Colonic mucosa (tissue), 4 donors: ENCODE measurements at places on chromosomes 16 and 17.

GRCh38 chr16:88595921-88596320, 25.7 kb downstream of the ZC3H18 start:
- DNase-seq, result no peak

DNA sequence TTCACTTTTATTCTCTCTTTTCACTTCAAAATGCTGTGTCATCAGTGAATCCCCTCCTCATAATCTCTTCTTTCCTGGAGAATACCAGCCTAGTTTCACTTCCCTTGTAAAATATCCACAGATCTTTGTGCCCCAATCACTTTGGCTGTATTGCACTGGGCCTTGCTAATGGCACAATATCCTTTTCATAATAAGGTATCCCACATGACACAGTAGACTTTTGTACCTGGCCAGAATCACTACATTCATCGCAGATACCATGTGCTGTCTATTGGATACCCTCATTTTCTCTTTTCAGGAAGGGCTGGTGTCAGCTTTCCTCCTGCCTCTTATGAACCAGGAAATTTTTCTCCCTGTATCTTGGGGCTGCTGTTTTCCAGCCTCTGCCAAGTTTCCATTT, 25.7 kb upstream of the TOX3 start:
- no peak for DNase-seq

DNA sequence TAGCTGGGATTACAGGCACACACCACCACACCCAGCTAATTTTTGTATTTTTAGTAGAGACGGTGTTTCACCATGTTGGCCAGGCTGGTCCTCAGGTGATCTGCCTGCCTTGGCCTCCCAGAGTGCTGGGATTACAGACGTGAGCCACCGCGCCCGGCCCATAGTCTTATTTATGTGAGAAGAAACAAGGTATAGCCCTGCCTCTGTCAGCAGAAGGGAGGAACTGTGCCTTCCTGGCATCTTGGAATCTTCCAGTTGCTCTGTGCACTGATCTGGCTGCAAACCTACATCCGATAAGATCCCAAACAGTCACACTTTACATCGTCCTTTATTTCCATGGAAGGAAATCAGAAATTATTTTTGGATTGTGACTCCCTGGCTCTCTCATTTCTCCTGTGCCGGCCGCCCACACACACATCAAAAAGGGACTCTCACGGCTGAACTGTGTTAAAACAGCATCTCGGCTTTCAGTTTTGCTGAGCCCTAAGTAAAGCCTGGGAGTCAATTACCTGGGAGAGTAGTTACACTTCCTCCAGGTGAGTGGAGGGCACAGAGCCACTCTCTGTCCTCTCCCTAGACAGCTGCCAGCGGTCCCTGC, 23.3 kb downstream of the WIPI1 start:
- DNase-seq, result no peak

DNA sequence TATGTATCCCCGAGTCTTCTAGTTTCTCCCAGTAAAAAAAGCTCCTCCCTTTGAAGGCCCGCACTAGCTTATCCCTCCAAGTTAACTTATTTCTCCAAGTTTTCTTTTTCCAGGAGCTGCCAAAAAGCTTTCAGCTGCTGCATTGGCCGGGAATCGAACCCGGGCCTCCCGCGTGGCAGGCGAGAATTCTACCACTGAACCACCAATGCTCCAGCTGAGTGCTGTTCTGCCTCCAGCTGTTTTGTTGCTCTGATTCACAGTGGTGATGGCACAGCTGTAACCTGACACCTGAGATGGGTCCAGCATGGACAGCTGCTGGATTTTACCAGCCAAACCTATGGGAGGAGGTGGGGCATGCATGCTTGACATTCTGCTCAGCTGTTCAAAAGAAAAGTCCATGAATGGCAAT, 22.1 kb downstream of the VAC14 start:
- DNase-seq, result peak; percentile 48

- DNase-seq, result no peak
Observed at GRCh38 chr16:52376676-52377280, 170.2 kb downstream of the TOX3 start.

GRCh38 chr16:19851476-19851875, 33.2 kb downstream of the GPRC5B start:
- DNase-seq, result no peak

GRCh38 chr17:41970901-41971331, 4.3 kb downstream of the CNP start:
- no peak for DNase-seq

DNA sequence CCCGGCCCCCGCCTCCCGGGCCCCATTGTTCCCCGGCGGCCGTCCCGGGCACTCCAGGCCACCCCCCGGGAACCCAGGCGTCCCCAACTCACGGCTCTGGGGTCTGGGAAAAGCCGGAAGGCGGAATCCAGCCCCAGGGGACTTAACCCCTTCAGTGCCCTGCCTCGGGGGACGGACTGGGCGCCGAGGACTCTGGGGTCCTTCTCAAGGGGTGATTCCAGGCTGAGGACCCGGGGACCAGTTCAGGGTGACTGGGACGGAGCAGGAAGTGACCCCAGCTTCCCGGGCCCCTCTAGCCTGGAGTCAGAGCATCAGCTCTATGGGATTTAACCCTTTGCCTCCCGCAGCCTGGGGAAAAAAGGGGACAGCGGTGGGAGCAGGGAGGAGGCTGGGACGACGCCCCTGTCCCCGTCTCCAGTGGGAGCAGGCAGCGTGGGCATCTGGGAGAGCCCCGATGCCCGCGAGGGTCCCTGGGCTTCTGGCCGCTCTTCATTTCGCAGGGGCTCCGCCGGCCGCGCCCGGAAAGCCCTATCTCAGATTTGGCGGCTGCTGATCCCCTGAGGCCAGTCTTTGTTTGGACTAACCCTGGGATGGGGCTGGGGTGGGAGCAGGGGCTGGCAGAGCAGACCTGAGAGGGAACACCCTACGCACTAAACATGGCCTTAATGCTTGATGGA, at the start of gene ZNF629:
TSS of gene ZNF629 (minus strand) at position 270 of the 677 bp plus-strand sequence. CDS start 2,723 bp downstream, outside the sequence.
- peak; percentile 75 for DNase-seq

DNA sequence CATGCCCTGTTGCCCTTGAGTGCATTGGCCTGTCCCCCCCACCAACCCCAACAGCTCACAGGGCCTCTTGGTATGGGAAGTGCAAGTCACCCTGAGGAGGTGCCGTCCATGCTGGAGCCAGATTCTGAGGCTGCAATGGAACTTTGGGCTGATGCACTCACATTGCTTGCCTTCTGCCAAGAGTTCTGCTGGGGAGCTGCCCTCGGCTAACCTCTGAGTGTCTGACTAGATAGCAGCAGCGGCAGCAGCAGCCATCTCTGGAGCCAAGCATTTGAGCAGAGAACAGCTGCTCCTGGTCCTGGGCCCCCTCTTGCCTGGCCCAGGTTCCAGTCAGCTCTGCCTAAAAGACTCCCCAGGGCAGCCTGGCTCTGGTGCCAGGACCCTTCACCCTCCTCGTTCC, 61.5 kb downstream of the GNAO1 start:
- DNase-seq, result no peak

GRCh38 chr16:66926961-66927436, 1.7 kb upstream of the RRAD start:
- DNase-seq, result no peak

- peak; percentile 50 for DNase-seq
Observed at GRCh38 chr16:4795828-4796572, 831 bp downstream of the SMIM22 start.

- no peak for DNase-seq
Observed at GRCh38 chr17:65230040-65230439, 92.9 kb downstream of the RGS9 start.

- no peak for DNase-seq
Observed at GRCh38 chr16:16025214-16025968, 76.0 kb downstream of the ABCC1 start.

DNA sequence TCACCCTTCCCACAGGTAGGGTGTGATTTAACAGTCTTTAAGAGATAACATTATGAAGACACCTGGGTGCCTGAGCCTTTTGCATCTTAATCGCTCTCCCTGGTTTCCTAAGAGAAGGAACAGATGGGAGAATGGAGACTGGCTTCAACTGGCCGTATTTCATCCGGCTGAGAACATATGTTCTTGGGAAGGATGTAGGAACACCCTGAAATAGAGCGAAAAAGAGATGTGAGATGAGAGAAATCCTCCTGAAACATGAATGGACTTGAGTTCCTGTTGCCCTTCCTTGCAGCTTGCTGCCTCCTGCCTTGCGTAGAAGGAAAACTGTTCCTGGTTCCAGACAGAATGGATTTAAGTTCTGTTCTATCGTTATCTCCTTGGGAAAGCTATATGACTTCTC, 385.4 kb upstream of the RBFOX1 start:
- no peak for DNase-seq

- DNase-seq, result no peak
Observed at GRCh38 chr17:13384626-13385025, 217.1 kb downstream of the HS3ST3A1 start.

DNA sequence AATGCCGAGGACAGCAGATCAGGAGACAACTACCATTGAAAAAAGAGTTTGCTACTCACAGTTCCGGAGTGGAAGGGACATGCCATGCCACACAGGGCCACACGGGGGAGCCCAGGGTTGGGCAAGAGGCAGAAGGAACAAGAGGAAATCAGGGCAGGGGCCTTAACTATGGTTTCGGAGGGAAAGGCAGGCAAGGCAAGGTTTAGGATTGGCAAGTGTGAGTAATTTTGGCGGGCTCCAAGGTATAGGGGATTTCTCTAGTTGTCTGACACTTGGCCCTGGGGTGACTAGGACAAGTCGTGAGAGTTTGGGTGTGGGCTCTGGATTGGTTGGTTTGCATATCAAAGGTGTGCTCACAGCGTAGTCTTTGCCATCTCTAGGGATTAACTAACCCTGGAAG, 27.0 kb upstream of the NTN1 start:
- peak; percentile 79 for DNase-seq

DNA sequence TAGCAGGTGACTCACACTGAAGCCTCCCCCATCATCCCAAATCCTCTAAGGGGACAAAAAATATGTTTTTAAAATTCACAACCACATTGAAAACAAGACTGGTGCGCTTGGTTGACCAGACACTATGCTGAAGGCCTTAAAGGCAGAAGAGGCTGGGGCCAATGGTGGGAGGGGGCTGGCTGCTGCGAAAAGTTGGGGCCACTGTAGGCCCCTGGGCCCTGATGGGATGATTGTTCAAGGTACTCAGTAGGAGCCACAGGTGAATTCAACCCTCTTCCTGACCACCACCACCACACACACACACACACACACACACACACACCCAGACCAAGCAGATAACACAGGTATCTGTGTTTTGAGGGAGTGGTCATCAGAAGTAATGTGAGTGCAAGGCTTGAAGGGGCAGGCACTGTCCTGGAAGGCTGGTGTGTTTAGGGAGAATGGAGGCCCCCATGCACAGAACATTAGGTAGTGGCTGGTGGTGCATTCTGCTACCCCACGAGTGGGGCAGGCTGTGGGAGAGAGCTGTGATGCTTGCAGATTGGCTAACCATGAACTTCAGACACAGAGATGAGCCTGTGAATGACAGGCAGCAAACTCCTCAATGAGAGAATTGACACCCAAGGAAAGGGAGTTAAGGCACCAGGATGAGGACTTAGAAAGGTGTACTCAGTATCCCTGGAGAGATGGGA, 55.0 kb downstream of the NT5M start:
- no peak for DNase-seq

GRCh38 chr16:710500-711075, 4.3 kb upstream of the METRN start:
- DNase-seq, result no peak

DNA sequence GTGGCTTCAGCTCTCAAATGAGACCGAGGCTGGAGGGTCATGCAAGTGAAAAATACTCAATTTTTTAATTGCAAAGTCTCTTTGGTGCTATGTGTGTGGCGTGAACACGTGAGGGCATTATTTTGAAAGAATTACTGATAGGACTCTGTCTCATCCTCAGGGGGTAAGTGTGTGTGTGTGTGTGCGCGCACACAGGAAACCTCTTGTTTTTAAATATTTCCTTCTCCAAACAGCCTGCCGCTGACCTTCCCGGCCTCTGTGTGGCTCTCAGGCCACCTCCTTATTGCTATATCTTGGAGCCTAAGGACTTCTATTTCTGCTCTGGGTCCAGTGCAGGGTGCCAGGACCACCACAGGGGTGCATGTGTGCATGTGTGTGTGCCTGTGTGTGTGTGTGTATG, 99.7 kb downstream of the CMIP start:
- no peak for DNase-seq

DNA sequence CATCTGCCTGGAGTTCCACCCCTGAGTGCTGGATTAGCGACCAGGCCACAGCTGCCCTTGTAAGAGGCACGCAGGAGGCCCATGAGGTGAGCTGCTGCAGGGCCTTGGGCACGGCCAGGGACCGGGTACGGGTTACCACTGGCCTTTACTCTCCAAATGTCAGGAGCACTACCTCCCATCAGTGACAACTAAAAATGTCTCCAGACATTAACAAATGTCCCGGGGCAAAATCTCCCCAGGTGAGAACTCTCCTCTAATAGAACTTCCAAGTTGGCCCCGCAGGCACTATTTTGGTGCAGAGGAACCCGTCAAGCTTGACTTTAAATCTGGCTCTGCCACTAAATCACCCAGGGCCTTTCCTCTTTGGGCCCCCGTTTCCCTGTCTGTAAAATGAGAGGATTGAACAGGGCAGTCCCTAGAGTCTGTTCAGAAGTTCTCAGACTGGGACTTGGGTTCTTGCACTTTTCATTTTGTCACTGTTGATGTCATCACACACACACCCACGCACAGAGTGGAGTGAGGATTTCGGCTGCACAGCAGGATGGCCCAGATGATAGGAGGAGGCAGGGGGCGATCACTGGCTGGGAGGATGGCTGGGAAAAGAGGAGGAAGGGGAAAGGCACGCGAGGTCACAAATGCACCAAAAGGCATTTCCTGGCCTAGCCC, 24.5 kb upstream of the MAPT start:
- DNase-seq, result no peak

DNA sequence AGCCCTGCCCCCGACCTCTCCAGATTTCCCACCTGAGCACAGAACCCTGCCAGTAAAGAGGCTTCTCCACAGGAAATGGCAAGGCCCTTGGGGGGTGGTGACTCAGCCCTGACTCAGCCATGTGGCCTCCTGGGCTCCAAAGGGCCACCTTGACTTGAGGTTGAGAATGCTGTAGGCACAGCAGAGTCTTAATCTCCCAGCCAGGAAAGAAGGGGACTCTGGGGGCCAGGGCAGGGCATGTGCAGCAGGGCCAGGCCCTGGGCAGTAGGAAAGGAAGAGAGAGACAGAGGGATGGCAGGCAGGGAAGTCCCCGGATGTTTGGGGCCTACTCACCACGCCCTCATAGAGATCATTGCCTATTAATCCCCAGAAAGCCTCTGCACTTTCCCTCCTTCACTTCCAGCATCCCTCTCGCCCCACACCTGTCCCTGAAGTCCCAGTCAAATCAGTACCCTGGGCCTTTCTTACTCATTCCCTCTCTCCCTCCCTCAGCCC, 4.8 kb upstream of the ITGA3 start:
- DNase-seq, result no peak
